IPS DF 19.7 (cell line): ENCODE measurements at places on chromosomes 7 and 10.

DNA sequence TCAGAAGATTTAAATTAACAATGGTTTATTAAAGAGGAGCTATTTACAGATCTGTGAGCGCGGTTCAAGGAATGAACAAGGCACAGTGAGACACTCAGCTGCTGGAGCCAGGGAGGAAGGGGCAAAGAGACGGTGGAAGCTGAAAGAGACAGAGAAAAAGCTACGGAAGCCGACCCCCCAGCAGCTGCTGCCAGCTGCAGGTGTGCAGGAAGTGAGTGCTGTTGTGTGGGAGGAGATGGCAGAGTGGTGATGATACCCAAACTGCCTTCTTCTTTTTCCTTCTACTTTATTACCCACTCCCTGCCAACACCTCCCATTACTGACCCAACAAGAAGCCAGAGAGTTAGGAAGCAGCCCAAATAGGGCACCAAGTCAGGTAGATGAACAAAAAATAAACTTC is 41.9 kb upstream of the MBL2 start:
- no peak for DNase-seq

- DNase-seq: no peak
Observed at GRCh38 chr7:57404343-57404966, 45.5 kb upstream of the ZNF716 start.

DNA sequence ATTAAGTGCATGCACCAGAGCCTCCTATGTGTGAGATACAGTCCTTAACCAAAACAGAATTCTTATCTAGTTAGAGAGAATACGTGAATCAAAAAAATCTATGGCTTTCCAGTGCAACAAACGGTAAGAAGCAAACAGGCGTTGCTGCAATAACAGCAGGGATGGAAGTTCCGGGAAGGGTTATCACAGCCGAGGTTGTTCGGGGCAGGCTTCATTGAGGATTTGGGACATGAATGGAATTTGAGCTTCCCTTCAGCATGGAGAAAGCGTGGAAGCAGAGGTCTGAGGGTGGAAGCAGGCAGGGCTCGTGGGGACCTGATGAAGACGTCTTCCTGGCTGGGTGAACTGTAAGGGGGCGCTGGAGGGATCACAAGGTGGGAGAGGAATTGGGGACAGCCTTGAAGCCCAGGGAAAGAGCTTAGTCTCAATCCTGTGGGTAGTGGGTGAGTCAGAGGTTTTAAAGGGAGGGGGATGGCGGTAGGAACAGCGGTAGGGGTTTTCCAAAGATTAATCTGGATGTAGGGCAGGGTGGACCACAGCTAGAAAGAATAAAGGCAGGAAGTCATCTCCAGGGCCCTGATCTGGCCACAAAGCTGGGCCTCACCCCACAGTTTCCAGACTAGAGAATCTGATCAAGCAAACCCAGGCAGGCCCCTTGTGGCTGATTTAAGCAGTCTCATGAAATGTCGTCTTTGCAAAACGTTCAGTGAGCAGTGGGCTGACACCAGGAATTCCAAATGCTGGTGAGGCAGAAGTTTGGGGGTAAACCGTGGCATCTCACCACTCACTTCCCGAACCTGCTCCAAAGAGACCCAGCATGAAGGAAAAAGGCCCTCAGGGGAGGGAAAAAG is 65.1 kb downstream of the CALML3 start:
- no peak for DNase-seq

- DNase-seq: no peak
Observed at GRCh38 chr7:144518360-144518759, 114.9 kb upstream of the NOBOX start.

GRCh38 chr10:119135513-119135881 is 30.0 kb downstream of the SFXN4 start:
- no peak for DNase-seq

DNA sequence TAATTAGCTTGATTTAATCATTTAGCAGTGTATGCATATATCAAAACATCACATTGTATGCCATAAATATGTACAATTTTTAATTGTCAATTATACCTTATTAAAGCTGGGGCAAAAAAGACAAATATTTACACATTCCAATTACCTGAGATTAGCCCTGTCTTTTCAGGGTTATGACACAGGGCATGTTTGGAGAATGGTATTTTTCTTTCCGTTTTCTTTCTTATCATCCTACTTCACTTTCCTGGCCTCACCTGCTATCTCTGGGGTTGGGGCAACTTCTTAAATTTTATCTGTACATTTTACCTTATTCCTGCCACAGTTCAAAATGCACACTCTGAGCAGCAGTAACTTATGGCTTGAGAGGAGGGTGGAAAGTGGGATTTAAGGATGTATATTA is 285.9 kb downstream of the DOCK4 start:
- DNase-seq: no peak

- DNase-seq: no peak
Observed at GRCh38 chr7:65295409-65295808, 78.2 kb upstream of the ZNF92 start.

- no peak for DNase-seq
Observed at GRCh38 chr10:122445469-122445868, 9.0 kb upstream of the ARMS2 start.

GRCh38 chr10:34286136-34286739 is 528.9 kb downstream of the PARD3 start:
- DNase-seq: no peak

GRCh38 chr7:156494960-156495359 is 145.6 kb upstream of the RNF32 start:
- DNase-seq: no peak

DNA sequence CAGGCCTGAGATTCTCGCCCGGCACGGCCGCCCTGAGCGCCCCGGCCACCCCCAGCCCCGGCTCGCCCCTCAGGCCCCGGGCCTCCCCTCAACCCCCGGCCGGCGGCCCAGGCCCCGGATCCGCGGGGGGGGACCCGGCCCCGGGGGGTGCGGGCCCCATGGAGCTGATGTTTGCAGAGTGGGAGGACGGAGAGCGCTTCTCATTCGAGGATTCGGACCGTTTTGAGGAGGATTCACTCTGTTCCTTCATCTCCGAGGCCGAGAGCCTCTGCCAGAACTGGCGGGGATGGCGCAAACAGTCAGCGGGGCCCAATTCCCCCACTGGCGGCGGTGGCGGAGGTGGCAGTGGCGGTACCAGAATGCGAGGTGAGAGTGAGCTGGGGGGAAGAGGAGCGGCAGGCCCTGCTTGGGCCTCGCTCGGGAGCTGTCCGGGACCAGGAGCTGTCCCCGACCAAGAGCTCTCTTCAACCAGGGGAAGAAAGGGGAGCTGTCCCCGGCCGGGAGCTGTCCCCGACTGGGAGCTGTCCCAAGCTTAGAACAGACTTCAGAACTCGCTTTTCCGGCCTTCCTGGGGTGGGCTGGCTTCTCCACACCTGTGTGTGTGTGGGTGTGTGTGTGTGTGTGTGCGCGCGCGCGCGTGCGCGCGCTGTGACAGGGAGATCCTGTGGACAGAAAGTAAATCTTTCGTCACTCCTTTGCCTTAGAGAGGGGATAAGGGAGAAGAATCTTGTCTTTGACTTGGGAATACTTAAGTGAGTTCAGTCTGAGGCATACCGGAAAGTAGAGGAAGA is 510 bp downstream of the ZSWIM8 start:
- DNase-seq: no peak

GRCh38 chr7:620056-620455 is 100.4 kb upstream of the PDGFA start:
- DNase-seq: no peak

GRCh38 chr7:108037140-108037539 is 34.2 kb upstream of the LAMB1 start:
- DNase-seq: no peak

- DNase-seq: no peak
Observed at GRCh38 chr10:125060826-125061556, 99.4 kb downstream of the CTBP2 start.

DNA sequence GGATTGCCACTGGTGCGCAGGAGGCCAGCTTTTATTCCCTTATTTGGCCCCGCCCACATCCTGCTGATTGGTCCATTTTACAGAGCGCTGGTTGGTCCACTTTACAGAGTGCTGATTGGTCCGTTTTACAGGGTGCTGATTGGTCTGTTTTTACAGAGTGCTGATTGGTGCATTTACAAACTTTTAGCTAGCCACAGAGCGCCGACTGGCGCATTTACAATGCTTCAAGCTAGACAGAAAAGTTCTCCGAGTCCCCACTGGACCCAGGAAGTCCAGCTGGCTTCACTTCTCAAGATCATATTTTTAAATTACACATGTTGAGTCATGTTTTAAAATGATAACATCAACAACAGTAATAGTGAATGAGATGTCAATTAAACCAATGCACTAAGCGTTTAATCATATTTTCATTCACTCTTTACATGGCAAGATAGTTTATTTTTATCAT is 128.3 kb downstream of the CUBN start:
- DNase-seq: no peak

DNA sequence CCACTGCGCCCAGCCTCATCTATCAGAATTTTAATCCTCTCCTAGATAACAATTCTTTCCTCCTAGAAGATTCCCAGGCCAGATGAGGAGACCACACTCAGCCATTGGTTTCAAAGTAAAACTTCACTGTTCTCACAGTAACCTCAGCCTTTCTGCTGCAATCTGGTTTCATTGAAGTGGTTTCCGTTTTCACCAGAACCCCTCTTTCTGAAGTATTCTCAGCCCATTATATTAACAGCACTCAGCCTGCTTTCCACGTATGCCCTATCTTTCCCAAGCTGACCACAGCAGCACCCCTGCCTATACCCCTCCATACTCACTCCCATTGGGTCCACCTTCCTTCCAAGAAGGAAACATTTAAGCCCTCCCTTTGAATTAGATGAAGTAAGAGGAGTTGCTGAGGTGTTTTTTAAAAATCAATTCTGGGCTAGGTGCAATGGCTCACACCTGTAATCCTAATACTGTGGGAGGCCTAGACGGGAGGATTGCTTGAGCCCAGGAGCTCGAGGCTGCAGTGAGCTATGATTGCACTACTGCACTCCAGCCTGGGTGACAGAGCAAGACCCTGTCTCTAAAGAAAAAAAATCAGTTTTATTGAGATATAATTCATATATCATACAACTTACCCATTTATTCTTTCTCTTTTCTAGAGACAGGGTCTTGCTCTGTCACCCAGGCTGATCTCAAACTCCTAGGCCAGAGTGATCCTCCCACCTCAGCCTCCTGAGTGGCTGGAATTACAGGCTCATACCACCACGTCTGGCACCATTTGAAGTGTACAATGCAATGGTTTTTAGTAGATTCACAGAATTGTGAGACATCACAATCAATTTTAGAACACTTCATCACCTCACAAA is 11.3 kb downstream of the PLAU start:
- no peak for DNase-seq

DNA sequence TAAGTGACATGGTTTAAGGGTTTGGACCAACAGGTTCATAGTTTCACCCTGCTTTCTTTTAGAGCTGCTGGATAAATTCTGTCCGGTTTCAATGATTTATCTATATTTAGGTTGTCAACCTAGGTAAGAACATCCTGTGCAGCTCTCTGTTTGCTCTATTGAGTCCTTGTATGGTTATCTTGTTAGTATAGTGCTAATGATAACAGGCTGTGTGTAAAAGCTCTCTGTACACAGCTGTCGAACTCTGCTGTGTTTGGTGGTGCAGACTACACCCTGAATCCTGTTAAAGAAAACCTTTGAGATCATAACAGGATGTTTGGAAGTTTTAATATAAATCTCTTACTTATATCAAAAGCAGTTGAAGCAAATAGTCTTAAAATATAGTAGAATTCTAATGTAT is 219.2 kb downstream of the SDK1 start:
- no peak for DNase-seq

DNA sequence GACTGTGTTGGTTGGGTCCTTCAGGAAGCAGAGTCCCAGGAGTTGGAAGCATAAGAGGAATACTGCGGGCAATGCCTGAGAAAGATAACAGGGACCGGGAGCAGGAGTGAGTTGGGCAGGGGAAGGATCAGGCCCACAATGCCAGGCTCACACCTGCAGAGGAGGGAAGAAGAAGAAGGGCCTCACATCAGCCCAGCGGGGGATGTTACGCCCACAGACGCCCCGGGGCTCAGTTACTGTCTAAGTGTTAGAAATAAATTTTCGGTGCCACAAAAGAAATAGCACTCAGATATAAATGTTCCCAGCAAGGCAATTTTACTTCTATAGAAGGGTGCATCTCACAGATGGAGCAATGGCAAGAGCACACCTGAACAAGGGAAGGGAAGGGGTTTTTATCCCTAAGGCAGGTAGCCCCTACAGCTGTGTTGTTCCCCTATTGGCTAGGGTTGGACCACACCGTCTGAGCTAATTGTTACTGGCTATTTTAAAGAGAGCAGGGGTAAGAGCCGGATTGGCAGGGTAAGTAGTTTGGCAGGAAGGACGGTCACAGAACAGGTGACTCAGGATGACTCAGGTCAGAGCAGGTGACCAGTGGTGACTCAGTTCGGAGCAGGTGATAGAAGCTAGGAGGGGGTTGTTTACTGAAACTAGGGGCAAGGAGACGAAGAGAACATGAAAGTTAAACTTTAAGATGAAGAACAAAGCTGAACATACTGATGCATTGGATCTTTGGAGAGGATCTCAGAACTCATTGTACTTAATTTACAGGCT is at the start of gene NOS3:
Gene NOS3 (plus strand): TSS at position 602 of the 771 bp plus-strand sequence. CDS start 2,787 bp downstream, outside the sequence.
- no peak for DNase-seq

DNA sequence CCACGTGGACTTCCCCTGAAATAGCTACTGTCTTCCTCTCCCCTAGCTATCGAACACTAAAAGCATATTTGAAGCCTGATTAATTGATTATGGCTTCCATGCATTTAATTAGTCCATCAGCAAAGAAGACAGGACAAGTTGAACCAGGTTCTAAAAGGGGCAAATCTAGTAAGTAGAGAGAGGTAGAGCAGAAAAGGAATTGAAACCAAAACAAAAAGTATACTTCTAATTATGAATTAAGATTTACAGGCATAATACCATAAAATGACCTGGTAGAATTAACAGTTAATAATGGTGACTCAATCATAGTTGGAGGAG is 393 bp upstream of the DNAJC1 start:
- DNase-seq: no peak

DNA sequence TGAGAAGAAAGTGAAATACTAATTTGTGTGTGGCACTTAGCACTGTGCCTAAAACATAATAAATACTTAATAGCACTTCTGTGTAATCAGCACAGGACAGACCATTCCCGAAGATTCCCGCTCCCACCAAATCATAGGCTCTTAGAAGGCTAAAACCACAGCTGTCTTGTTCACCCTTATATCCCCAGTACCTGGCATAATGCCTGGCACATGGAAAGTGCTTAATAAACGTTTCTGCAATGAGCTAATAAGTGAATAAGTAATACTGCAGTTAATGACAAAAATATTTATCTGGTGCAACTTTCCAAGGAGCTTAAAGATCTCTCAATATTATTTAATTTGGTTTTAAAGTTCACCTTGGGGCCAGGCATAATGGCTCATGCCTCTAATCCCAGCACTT is 43.2 kb downstream of the MTURN start:
- no peak for DNase-seq
